Fibroblast of lung (primary cell): ENCODE measurements at places on chromosomes 13 and 19.

- peak; percentile 4 for DNase-seq
These were observed 2.8 kb upstream of the CEACAM5 start for GRCh38 chr19:41705393-41706174.

DNA sequence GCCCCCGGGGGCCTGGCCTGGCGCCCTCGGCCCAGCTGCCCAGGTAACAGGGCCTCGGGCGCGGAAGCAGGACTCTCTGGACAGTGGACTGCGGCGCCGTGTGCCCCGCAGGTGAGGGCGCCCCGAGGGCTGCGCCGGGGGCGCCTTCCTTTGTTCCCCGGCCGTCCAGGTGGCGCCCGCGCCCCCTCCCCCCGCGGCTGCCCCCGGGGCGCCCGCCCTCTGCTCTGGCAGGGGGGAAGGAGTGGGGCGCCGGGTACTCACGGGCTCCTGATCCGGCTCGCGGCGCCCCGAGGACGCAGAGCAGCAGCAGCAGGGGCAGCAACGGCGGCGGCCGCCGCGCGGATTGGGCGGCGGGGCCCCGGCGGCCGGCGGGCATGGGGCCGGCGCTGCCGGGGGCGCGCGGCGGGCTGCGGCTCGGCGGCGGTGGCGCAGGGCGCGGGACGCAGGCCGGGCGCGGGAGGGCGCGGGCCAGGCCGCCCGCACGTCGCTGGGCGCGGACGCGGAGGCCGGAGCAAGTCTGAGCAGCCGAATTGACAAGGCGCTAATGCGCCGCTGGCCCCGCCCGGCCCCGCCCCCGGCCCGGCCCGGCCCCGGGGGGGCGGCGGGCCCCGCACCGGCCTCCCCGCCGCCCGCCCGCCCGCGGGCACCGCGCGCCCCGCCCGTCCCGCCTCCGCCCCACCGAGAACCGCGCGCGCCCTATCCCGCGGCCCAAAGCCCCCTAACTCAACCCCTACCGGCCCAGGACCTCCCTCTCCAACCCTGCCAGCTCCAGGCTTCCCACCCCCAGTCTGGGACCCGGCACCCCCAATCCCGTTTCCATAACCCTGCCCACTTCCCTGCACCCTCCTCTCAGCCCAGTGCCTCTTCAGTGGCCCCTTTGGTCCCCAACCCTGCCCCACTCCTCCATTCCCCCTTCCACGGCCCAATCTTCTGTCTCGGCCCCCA is at the start of gene CRLF1:
CRLF1 (minus strand) TSS at position 519 of the 945 bp plus-strand sequence; CDS start at position 376, 143 bp downstream.
- DNase-seq = no peak

GRCh38 chr13:51437550-51438127 is 15.2 kb downstream of the INTS6 start:
- DNase-seq = no peak

GRCh38 chr19:18431351-18432197 is 6.4 kb downstream of the ISYNA1 start:
- no peak for DNase-seq

DNA sequence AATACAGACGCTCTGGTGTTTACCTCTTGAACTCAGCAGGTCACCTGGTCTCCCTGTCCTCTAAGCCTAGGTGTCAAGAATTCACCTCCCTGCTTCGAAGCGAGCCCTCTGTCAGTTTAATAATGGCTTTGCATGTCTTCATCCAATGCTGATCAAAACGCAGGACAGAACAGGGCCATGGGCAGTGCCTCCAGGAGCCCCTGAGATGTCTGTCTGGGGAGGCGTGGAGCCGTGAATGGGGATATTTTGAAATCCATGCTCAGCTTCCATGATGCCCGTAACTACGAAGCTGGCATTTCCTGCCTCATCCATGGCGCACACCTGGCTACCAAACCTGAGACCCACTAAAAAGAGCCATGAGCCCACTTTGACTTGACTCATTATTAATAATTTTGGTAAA is 113.7 kb downstream of the RAB20 start:
- DNase-seq = no peak

DNA sequence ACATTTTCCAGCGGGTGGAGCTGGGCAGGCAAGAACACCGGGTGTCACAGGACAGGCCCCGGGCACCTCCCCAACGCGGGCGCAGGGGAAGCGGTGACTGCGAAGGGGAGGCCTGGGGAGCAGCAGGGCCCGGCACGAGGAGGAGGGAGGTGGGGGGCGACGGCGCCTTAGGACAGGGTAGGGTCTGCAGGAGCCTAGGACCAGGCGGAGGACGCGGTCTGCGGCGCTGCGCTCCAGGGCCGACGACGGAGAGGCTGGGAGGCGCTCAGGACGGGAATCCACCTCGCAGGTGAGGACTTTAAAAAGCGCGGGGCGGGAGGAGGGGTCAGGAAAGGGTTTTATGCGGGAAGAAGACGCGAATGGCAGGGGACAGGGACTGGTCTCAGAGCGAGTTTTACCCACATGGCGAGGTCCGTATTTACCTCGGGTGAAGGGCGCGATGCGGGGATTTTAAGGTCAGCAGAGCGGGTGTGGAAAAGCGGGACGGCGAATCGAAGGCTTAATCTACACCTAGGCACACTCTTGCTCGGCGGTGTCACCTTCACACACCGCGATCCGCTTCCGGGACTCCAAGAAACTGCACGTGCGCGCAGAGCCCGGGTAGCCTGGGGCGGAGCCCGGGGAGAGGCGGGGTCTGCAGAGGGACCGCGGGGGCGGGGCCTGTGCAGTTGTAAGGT is 13.5 kb downstream of the ERVV-2 start:
- DNase-seq = no peak

DNA sequence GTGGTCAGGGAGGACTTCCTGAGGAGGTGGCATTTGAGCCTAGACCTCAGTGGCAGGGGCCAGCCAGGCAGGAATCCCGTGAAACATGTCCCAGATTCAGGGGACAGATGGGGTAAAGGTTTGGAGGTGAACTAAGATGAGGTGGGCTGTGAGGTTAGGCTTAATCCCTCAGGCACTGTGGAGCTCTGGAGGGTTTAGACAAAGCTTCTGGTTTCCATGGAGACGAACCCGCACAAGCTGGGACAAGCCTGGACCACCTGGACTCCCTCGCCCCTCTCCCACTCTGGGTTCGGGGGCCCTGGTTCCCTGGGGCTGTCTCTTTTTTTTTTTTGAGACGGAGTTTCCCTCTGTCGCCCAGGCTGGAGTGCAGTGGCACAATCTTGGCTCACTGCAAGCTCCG is 15.7 kb downstream of the TJP3 start:
- no peak for DNase-seq

- DNase-seq = no peak
These were observed 10.4 kb upstream of the NANOS2 start for GRCh38 chr19:45924891-45925447.

- DNase-seq = no peak
These were observed 1988.1 kb upstream of the PCDH20 start for GRCh38 chr13:63403733-63404132.

DNA sequence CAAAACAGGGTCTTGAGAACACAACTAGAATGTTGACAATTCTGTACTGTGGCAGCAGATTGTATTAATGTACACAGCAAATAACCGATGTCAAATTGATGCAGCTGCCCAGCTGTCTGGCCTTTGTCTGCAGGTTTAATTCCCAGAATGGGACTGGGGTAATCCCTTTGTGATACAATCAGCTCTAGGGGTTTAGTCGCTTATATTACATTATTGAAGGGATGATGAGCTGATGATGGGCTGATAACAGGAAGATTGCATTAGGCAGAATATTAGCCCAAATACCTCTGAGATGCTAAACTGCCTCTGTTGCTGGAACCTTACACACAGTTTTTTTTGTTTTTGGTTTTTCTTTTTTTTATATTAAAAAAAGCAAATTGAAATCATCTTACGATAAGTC is 265.0 kb downstream of the RBM26 start:
- no peak for DNase-seq

GRCh38 chr19:33291623-33292534 is 10.5 kb downstream of the CEBPA start:
- DNase-seq = no peak

- peak; percentile 31 for DNase-seq
These were observed 302.1 kb downstream of the PCDH17 start for GRCh38 chr13:57933606-57934005.

DNA sequence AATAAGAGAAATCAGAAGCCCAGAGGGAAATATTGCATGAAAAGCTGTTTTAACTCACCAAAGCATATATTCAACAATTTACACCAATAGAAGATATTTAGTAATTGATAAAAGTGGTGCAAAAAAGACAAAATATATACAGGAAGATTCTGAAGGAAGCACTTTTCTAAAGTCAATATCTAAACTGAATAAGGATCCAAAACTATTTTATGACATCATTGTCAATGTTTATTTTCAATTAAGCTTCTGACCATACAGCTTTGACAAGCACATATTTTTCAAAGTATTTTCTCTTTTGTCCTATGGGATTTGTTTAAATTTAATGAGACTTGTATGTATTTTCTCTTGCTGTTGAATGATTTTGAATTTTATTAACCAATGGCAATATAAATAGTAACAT is 1716.1 kb downstream of the OLFM4 start:
- DNase-seq = no peak

GRCh38 chr13:111484959-111485358 is 164.5 kb downstream of the TEX29 start:
- DNase-seq = no peak

GRCh38 chr19:39996218-39996810 is 546 bp upstream of the ZNF546 start:
- DNase-seq = peak; percentile 64

DNA sequence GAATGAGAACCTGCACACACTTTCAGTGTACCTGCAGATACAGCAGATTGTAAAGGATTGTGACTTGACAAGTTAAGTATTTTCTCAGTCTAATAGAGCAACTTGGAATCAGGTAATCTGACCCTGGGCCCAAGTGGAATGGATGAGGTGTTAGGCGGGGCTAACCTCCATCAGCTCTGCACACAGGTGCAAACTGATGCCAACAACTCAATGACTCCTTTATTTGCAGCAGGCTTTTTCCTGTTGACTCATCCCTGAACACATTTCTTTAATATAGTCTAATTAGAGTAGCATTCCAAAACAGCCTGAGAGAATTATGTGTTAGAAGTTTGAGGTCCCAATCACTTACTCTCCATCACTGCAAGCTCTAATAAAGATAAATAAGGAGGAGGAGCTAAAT is 48.8 kb downstream of the TPT1 start:
- peak; percentile 43 for DNase-seq

DNA sequence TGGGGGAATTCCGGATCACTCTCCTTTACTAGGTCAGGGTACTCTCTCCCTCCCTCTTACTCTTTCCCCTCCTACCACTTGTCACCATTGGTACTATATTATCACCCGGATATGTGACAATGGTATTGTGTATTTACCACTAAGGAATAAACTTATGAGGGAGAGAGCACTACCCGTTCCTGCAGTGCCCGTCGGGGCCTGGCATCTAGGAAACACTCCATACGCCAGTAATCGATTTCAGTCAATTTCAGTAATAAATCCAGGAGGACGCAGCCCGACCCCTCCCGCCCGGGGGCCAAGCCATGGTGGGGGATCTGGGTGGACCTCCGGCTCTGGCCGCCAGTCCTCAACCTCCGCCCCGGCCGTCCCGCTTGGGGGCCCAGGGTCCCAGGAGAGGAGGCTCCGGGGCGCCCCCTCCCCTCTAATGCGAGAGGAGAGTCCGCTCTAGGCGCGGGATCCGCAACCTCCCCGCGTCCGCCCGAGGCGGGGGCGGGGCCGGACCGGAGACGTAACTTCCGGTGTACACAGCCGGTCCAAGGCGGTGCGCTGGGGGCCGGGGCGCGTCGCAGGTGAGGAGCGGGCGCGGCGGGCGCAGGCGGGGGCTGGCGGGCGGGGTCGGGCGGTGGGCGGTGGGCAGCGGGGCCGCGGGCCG is at the start of gene GARRE1:
GARRE1 (plus strand) TSS at position 509 of the 652 bp plus-strand sequence. CDS start 45,920 bp downstream, outside the sequence.
- DNase-seq = peak; percentile 55

DNA sequence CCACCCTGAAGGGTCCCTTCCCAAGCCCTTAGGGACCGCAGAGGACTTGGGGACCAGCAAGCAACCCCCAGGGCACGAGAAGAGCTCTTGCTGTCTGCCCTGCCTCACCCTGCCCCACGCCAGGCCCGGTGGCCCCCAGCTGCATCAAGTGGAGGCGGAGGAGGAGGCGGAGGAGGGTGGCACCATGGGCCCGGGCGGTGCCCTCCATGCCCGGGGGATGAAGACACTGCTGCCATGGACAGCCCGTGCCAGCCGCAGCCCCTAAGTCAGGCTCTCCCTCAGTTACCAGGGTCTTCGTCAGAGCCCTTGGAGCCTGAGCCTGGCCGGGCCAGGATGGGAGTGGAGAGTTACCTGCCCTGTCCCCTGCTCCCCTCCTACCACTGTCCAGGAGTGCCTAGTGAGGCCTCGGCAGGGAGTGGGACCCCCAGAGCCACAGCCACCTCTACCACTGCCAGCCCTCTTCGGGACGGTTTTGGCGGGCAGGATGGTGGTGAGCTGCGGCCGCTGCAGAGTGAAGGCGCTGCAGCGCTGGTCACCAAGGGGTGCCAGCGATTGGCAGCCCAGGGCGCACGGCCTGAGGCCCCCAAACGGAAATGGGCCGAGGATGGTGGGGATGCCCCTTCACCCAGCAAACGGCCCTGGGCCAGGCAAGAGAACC is 1.5 kb downstream of the EGLN2 start:
- DNase-seq = no peak

DNA sequence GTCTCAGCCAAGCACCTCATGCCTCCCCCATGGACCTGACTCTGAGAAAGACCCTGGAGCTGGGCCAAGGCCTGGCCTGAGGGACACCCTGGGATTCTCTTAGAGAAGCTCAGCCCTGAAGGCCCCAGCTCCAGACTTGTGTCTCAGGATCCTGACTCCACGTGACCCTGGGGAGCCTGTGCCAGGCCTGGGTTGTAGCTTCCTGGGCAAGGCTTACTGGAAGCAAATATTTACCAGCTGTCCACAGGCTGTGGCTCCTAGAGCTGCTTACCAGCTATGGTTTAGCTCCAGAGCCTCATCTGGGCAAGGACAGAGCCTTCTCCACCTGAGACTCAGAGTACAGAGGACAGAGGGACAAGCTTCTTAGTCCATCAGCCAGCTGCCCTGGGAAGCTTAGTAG is 61.0 kb upstream of the CEACAM8 start:
- DNase-seq = no peak

- peak; percentile 70 for DNase-seq
These were observed 28.5 kb upstream of the NPAS1 start for GRCh38 chr19:46990991-46991676.

DNA sequence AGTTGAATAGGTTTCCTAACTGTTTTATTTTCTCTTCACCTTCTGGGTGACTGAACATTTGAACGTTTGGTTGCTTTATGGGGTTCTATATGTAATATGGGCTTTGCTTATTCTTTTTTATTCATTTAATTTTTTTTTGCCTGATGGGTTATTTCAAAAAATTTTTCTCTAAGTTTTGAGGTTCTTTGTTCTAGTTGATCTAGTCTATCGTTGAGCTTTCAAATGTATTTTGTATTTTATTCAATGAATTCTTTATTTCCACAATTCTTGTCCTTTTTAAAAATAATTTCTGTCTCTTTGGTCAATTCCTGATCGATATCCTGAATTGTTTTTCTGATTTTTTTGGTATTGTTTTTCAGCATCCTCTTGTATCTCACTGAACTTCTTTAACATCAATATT is 239.5 kb upstream of the PCDH9 start:
- no peak for DNase-seq

- DNase-seq = no peak
These were observed 19.6 kb downstream of the TMEM150B start for GRCh38 chr19:55305491-55305890.

- DNase-seq = no peak
These were observed 140.1 kb downstream of the ZDHHC20 start for GRCh38 chr13:21318891-21319532.
